ENCODE measurements at places on chromosomes 3 and 15. TPM values are rescaled to one million over a fixed set of nuclear protein-coding genes. Genes with fewer than 3 reads are reported as not detected.

Gene WNT5A
- total RNA-seq, result 7.4 TPM

Gene PATL2
- total RNA-seq, result 0.10 TPM

Gene TP63
- 0.37 TPM for total RNA-seq

Gene HRG
- not detected for total RNA-seq

Gene PSTPIP1
- not detected for total RNA-seq

Gene NEK10
- 4.4 TPM for total RNA-seq

Gene UROC1
- not detected for total RNA-seq

Gene GPR149
- not detected for total RNA-seq

Gene ATP13A5
- total RNA-seq, result not detected

Gene CAPN3
- 2.4 TPM for total RNA-seq

Gene NPHP3
- 22.5 TPM for total RNA-seq

Gene LTK
- not detected for total RNA-seq

Gene TIMP4
- 54.6 TPM for total RNA-seq

Gene GOLGA8J
- not detected for total RNA-seq

Gene NR1I2
- not detected for total RNA-seq

Gene ANKDD1A
- 3.3 TPM for total RNA-seq

Gene GP9
- not detected for total RNA-seq
